D721Med (cell line): ENCODE measurements at places on chromosomes 1 and 21.

DNA sequence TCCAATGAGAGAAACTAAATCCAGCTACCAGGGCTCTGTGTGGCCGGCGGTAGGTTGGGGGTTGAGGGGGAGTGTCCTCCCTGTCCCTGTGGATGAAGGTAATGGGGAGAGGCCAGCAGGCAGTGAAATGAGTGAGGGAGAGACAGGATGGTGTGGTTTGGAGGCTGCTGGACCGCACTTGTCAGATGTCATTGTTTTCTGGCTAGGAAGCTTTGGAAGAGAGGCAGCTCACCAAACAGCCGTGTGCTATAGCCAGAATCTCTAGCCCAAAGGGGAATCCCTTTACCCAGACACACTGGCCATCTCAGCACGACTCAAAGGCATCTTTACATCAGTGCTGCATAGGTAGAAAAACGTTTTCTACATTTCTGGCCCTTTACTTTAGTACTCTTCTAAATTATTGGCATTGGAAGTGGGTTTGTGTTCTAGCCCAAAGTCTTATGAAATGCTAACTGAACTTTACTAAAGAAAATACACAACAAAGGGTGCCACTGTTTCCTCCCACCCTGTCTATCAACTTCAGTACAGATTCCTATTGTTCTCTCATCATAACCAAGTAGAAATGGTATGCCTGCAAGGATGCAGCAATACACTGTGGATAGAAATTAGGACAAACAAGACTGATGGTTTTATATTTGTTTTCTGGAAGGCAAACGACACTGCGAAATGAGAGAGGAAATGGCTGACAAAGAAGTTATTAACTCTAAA is 95.9 kb upstream of the COA6 start:
- no peak for DNase-seq

GRCh38 chr1:179025975-179026812 is 500 bp downstream of the FAM20B start:
- peak; percentile 80 for DNase-seq

DNA sequence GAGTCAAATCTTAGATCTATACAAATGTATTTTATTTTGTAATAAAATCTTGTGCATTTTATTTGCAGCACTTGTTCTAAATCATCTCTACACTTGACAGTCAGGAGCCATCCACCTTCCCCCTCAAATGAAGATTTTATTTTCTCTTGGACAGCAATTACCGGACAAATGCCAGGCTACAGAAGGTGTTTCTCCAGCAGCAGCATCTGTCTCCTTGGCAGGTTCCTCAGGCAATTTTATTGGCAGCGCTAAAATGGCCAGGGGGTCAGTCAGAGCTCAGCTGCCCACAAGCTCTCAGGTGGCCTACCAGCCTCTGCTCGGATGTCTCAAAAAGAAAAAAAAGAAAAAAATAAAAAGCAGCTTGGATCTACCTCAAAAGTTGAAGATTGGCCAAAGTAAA is 107.6 kb downstream of the DAB1 start:
- no peak for DNase-seq

GRCh38 chr1:86567878-86568277 is 21.0 kb downstream of the CLCA4 start:
- no peak for DNase-seq

GRCh38 chr1:162055062-162055461 is 14.4 kb upstream of the NOS1AP start:
- DNase-seq = no peak

GRCh38 chr1:66270119-66270812 is 263.7 kb upstream of the SGIP1 start:
- no peak for DNase-seq

- DNase-seq = no peak
Observed at GRCh38 chr1:184624051-184624450, 130.6 kb downstream of the EDEM3 start.

- no peak for DNase-seq
Observed at GRCh38 chr1:45200906-45201500, 5.4 kb downstream of the ZSWIM5 start.

DNA sequence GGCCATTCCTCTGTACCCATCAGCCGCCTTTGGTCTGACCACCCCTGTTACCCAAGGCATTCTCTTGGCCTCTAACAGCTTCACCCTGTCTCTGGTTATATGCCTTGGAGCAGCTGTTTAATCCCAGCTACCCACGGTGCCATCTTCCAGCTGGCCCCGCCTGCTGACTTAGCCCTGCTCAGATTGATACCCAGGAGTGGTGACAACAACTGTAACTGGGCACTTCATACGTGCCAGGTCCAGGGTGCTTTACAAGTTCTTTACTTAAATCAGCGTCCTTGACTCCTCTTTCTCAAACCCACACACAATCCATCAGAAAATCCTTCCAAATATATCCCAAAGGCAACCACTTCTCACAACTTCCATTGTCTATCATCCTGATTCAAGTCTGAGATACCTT is 37.2 kb upstream of the HMGB4 start:
- DNase-seq = no peak

- DNase-seq = no peak
Observed at GRCh38 chr1:23102289-23102688, 66.4 kb downstream of the LUZP1 start.

GRCh38 chr1:177133977-177134538 is 30.5 kb downstream of the ASTN1 start:
- no peak for DNase-seq

DNA sequence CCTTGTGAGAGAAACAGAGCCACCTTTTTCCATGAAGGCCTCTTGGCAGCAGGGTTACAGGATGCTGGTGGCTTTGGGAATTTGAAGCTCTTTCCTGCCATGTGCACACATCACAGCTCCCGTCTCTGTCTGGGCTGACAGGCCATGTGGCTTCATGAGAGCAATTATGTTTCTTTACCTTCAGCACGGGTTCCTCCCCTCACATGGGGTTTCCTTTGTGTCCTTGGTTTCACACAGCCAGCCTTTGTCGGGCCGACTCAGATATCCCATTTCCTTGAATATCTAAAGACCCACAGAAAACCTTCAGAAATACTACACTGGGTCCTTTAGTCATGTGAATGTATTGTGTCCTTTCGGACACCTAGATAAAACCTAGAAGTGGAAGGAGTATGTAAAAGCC is 7.1 kb downstream of the CLIC6 start:
- no peak for DNase-seq

- DNase-seq = no peak
Observed at GRCh38 chr1:54972436-54972835, 8.0 kb upstream of the TMEM61 start.

- DNase-seq = no peak
Observed at GRCh38 chr1:101314244-101314643, 77.4 kb downstream of the S1PR1 start.

DNA sequence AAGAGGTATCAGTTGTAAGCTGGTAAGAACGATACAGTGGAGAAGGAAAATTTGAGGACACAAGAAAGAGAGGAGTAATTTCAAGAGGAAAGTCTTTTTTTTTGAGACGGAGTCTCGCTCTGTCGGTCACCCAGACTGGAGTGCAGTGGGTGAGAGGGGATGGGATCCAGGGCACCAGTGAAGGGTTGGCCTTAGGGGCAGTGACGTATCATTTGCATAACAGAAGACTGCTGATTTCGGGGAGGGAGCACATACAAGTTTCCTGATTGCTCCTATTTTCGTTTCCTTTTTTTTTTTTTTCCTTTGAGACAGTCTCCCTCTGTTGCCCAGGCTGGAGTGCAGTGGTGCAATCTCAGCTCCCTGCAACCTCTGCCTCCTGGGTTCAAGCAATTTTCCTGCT is 4.2 kb downstream of the S100A13 start:
- no peak for DNase-seq

GRCh38 chr1:182299728-182300616 is 91.6 kb downstream of the GLUL start:
- no peak for DNase-seq

DNA sequence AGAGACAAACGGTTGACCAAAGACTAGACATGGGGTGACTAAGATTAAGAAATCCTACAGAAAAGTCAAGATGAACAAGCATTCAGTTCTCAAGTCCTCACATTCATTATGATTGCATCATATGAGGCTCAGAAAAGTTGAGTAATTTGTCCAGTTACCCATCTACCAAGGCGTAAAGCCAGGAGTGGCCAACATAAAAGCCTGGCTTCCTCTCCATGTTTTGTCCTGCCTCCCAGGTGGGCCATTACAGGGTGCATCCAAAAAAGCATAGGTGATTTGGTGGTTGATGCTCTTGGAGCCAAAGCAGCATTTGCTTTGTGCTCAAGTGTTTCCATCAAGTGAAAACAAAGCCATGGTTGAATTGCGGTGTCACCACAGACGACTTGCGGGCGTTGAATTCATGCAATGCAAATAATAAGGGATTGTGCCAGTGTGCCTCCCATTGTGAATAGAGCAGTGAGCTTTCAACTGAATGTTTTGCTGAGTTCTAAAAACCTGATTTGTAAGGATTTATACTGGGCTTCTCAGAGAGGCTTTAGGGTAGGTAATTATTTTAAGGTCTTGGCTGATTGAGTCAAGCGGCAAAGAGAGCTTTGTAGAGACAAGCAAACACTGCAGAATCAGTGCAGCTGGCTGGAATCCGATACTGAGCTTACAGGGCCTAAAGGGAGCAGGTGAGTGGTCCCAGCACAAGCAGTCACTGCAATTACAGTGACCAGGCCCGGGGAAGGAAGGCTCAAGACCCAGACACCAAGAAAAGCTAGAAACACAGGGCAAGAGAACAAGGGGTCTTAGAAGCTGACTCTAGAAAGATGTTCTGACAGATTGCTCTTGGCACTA is 54.1 kb downstream of the KCNJ15 start:
- no peak for DNase-seq

GRCh38 chr21:35775778-35776544 is 284.4 kb downstream of the SETD4 start:
- DNase-seq = no peak

GRCh38 chr21:25640202-25640942 is 1.3 kb downstream of the JAM2 start:
- DNase-seq = no peak

DNA sequence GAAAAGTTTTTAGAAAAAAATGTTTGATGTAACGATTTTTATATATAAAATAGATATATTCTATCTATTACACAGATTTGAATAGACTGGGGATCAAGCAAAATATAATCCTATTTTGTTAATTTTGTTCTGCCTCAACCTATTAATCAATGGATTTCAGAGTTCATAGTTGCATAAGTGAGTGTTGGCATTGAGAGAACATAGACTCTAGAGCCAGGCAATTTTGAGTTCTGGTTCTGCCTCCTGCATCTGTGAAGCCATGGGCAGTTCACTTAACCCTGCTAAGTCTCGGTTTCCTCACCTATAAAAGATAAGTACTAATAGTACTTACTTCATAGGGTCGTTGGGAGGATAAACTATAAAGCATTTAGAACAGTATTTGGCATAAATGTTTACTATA is 13.6 kb upstream of the PKN2 start:
- DNase-seq = no peak

GRCh38 chr1:206041640-206042039 is 11.3 kb upstream of the RHEX start:
- DNase-seq = no peak

DNA sequence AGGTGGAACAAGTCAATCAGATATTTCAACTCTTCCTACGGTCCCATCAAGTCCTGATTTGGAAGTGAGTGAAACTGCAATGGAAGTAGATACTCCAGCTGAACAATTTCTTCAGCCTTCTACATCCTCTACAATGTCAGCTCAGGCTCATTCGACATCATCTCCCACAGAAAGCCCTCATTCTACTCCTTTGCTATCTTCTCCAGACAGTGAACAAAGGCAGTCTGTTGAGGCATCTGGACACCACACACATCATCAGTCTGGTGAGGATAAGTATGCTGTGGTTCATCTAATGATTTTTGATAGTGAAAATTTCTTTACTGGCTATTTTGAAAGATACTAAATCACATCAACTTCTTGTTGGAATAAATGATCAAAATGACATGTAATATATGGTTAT is 67.7 kb upstream of the MPC2 start:
- no peak for DNase-seq

DNA sequence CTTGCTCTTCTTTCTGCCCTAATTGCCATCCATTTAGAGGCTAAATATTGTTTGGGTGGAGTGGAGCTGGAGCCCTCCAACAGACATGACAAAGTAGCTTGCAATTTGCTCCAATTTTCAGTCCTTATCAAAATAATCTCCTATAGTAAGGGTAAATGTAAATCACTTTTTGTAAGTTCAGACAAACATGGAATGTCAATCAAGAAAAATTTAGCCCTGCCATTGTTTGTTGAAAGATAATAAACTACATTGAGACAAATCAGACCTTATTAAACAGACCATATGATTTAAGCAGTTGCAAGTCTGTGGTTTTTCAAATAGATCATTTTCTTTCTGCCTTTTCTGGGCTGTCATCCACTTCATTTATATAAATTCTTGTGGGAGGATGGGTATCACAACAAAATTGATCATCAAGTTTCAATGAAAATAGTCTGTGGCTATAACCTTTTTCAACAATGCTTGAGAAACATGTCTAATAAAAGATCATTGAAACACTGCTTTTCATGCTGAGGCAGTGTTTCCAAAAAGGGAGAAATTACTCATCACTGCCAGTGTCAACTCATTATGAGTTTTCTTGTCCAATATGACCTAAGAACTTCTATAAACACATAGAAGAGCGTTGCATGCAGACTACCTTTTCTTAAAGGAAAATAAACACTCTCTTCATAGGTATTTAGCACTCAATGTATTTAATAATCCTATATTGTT is 1152.0 kb upstream of the B3GALT2 start:
- DNase-seq = no peak

- peak; percentile 73 for DNase-seq
Observed at GRCh38 chr1:247332215-247332622, 552 bp upstream of the ZNF496 start.

- no peak for DNase-seq
Observed at GRCh38 chr1:17250601-17251000, 1.7 kb downstream of the PADI3 start.

DNA sequence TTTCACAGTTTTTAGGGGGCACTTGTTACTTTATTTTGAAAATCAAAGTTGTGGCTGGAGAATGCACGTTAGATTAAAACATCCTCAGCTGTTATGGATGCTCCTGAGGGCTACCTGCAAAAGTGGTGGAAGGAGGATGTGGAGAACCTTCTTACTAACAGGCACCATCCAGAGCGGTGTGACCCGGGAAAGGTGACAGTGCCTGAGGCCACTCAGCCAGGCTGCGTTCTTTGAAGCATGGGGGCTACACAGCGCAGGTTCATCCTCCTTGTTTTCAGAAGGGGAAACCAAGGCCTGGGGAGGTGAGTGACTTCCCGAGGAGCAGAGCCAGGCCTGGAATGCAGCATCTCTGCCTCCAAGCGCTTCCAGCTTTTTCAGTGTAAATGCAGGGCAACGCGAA is 24.0 kb downstream of the DMRTB1 start:
- no peak for DNase-seq

GRCh38 chr1:201038186-201038876 is 14.8 kb upstream of the KIF21B start:
- DNase-seq = peak; percentile 95

GRCh38 chr21:29538115-29538514 is 239.4 kb downstream of the BACH1 start:
- DNase-seq = no peak

DNA sequence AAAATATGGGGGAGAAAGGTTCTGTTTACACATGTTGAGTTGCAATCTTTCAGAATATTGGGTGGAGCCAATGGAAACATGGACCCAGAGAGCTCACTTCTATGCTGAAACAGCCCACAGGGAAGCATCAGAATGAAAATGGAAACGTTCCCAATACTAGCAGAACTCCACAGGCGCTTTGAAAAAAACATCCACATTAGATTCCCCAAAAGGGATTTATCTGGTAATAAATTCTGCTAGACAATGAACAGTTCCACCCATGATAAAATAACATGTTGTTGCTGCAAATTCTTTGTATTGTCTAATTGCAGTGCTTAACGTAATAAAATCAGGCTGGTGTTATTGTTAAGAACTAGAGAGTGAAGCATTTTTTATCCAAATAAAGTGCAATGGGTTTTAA is 197.0 kb downstream of the GABPA start:
- no peak for DNase-seq
